ENCODE measurements at places on chromosomes 11 and 22.

- no peak for DNase-seq
These were observed 21.1 kb downstream of the OR5P2 start for GRCh38 chr11:7775689-7776088.

- no peak for DNase-seq
These were observed 102.7 kb downstream of the NECTIN1 start for GRCh38 chr11:119626197-119626841.

- DNase-seq, result no peak
These were observed 2.7 kb downstream of the RAB3IL1 start for GRCh38 chr11:61914471-61915171.

- no peak for DNase-seq
These were observed 12.2 kb downstream of the ATG16L2 start for GRCh38 chr11:72826191-72826941.

- no peak for DNase-seq
These were observed 15.3 kb downstream of the RTN4RL2 start for GRCh38 chr11:57475671-57476046.

DNA sequence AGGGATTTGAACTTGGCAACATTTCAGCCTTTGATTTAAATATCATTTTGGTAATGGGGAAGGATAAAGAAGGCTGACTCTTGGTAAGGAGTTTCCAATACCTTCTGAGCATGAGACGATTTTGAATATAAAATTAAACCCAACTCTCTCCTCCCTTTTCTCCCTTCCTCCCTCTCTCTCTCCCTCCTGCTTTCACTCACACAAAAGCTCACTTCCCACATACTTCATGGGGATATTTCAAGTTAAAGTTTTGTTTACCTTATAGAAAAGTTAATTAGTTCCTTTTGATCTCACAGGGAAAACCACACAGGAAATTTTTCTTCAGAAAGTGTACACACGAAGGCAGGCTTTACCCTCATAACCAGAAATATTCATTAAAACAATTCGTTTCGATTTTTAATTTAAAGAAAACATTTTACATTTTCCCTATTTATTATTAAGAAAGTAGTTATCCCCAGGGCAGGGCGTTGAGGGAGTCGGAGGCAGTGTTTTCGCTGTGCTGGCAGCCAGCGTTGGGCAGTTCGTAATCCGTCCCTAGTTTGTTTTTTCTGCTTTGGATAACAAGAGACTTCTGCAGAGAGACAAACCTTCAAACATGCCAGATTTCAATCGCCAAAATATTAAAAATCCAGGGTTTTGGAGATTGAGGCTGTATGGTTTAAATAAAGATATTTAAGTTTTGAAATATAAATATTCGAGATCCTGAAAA lies 25.3 kb upstream of the ALX4 start:
- no peak for DNase-seq

DNA sequence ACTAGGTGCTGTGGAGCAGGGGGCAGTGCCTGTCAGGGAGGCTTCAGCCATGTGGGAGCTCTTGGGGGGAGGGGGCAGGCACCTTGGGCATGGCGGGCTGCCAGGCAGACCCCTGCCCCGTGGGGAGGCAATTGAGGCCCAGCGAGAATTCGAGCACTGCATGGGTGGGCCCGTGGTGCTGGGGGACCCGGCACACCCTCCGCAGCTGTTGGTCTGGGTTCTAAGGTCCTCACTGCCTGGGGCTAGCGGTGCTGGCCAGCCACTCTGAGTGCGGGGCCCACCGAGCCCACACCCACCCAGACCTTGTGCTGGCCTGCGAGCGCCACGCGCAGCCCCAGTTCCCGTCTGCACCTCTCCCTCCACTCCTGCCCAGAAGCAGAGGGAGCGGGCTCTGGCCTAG lies 835.5 kb upstream of the CNTN5 start:
- DNase-seq, result no peak

GRCh38 chr11:134644476-134645456 lies 232.7 kb upstream of the B3GAT1 start:
- DNase-seq, result no peak

DNA sequence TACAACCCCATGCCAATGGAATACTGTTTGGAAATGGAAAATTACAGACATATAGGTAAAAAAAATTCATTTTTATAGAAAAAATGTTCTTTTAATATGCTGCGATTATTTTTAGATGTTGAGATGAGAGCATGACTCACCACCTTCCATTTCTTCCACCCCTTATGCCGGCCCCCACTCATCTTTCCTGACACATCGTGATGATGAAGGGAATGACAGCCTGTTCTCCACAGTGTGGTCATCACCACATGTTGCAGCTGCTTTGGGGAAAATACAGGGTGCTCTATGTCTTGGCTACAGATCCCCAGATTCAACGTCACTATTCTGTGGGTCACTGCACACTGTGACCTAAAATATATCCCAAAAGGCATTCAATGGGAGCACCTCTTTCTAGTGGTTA lies 916.2 kb downstream of the METTL15 start:
- no peak for DNase-seq

DNA sequence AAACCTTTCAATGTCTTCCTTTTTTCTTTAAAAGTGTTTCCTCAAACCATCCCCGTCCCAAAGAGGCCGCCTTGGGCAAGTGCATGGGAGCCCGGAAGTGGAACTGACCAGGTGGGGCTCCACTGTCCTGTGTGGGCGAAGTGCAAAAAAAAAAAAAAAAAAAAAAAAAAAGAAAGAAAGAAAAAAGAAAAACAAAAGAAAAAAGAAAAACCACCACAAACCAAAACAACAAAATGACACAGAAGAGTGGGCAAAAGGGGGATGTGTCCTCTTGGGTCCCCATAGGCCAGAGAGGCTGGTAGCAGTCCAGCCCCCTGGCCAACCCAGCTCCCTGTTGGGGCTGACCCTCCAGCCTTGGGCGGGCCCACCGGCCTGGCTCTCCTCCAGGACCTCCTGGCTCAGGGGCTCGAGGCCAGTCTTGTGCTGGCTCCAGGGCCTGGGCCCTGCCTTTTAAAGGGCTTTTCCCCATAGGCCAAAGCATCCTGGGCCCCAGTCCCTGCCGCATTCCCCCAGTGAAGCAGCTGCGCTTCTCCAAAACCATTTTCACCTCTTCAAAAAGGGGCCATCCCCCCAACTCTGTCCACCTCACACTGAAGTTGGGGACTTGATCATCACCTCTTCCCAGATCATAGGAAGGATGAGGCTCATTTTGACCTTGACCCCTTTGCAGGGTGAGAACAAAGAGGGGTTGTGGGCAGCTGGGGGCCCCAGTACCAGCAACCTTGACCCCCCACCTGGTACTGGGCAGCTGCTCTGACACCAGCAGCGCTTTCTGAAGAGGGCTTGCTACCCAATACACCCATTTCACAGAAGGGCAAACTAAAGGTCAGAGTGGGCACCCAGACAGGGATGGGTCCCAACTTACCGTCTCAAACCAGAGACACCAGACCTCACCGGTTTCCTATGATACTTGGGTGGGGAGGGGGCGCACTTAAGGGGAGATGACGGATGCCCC lies 9.4 kb downstream of the CBX6 start:
- no peak for DNase-seq

DNA sequence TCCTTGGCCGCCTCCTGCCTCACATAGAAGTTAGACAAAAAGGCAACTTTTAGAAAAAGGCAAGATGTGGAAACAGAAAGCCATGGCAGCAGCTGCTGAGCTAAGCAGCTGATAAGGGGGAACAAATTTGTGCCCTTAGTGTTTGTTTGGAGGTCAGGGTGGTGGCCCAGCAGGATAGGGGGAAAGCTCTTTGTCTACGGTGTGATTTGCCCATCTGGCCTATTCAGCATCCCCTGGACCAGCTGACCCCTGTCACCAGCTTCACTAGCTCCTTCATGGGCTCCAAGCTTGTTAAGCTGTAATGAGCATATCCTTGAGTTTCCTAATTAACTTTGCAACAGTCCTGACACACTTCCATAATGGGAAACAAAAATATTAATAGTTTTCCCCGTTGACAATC lies 5.9 kb upstream of the ME3 start:
- no peak for DNase-seq

GRCh38 chr22:41521126-41521525 lies 23.1 kb downstream of the POLR3H start:
- no peak for DNase-seq

DNA sequence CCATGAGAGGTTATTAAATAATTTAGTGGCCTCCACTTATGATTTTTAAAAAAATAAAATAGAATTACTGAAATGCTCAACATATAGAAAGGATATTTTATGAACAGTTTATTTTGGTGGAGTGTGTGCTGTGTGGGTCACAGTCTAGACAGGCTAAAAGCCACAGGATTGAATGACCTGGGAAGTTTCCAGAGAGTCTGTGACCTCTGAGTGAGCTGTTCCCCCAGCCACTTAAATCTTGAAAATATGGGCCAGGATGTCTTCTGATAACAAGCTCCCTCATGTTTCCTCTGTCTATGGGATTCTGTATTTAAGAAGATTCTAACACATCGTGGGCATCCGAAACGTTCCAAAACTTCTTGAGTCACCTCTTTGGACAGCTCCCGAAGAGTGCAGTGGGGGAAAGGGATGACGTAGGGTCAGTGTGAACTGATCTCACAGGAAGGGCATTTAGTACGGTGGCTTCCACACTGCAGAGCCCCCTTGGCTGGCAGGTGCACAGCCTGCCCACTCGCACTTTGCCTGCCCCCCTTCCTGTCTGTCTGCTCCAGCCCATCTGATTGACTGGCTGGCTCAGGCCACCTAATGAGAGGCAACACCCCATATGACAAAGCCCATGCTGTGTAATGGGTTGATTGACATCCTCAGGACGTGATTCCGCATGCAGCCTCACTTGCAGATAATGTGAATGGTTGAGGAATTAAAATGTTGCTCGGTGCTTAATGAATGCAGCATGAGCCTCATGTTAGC lies 97.4 kb downstream of the NTM start:
- no peak for DNase-seq

DNA sequence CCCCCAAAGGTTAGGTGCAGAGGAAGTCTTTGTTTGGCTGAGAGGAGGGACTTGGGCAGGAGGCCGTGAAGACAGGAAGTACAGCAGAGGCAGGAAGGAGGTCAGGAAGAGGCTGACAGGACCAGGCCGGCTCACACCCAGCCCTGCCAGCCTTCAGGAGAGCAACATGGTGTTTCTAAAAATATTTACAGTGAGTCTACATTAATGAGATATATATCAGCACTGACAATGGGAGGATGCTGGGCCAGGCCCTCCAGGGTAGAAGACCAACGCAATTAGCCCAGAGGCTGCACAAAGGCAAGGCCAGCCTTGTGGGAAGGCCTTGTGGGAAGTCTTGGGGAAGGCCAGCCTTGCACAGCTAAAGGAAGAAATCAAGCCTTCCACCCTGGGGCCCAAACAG lies 7.9 kb upstream of the APLNR start:
- no peak for DNase-seq

GRCh38 chr11:72683782-72684200 lies 9.6 kb upstream of the PDE2A start:
- no peak for DNase-seq

- DNase-seq, result no peak
These were observed 13.7 kb upstream of the CPT1A start for GRCh38 chr11:68855205-68855981.

- DNase-seq, result no peak
These were observed 68.1 kb upstream of the LRRC4C start for GRCh38 chr11:41527530-41527929.

GRCh38 chr11:75454987-75455386 lies 22.0 kb upstream of the KLHL35 start:
- no peak for DNase-seq

- no peak for DNase-seq
These were observed 49.4 kb downstream of the RSF1 start for GRCh38 chr11:77771135-77771534.

Data from HCT116 (cell line).